Ureter (tissue), 1 donor: ENCODE measurements at places on chromosomes 5 and 9.

GRCh38 chr5:2697041-2697440 is 54.4 kb downstream of the IRX2 start:
- no peak for DNase-seq

- no peak for DNase-seq
Measured at GRCh38 chr5:132099076-132099748, 25.6 kb downstream of the CSF2 start.

DNA sequence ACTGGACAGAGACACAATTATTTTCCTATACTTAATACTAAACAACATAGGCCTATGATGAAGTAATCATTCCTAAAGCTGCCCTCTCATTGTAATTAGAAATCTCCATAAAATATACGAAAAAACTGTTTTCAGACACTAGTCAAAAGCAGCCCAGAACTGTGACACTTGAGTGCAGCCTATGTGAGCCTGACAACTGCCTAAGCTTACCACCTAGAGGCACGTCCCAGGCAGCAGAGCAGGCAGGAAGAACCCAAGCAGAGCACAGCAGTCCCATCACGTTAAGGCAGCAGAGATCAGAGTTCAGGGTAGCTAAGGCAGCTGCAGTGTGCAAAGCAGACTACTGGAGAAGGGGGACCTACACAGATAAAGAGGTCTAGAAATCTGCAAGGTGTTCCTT is 46.4 kb downstream of the GOLPH3 start:
- DNase-seq: no peak

- no peak for DNase-seq
Measured at GRCh38 chr9:89527084-89527483, 29.2 kb upstream of the SEMA4D start.

DNA sequence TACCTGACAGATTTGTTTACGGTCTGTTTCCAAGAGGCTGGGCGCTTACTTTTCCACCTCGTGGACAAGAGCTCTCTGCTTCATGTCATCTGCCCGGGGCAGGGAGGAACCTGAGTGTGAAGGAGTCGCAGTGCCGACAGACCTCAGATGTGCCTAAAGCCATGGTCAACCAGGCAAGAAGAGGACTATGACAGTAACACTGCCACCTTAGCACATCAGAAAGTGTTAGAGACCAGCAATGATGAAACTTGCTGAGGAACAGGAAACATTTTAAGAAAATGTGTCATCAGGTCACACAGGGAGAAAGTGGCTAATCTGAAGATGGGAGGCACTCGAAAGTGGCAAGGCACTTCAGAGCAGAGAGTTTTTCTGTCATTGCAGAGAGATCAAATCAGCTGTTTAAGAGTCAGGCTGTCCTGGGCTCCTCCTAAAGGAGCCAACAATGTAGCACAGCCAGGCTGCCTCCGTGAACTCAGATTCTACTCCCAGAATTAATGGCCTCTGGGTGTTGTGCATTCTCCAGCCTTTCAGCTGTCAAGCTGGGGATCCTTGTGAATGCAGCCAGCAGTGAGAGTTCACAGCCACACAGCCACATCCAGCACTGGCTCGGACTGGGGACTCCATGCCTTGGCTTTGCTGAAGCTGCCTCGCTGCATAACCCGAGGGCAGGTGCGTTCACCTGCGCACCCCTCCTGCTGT is 94.6 kb downstream of the RAPGEF1 start:
- no peak for DNase-seq

DNA sequence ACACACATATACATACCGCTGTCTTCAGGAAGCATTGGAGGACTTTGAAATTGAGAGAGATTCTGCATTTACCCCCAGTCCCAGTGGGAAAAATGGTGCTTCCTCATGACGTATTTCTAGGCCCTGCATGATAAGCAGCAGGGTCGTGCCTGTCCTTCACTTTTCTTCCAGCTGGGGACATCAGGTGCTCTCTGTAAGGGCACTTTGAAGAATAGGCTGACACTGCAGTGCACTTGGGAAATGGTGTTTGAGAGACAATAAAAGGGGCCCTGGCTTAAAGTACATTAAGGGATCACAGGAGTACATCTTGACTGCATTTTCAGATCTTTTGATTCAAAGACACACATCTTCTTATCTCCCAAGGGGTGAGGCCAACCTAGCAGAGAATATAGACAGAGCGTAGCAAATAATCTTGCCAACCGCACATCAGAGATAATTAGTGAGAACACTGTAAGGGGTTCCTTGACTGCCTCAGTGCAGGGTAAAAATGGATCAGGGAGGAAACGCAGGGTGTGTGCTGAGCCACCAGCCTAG is 437.9 kb downstream of the CSNK1G3 start:
- no peak for DNase-seq

DNA sequence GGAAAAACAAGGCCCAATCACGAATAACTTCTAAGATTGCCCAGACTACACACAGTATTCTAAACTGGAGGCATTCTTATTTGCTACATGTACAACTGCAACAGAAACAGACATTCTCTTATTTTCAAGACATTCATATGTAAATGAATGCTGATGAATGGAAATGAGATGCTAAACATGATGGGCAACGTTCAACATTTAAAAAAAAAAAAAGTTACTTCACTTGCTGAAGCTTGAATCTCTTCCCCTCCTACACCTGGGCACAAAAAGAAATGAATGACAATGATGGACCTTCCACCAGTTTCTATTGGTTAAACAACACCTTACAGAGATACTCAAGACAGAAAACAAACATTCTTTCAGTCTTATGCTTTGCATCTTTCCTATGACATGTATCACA is 160.5 kb downstream of the BNC2 start:
- DNase-seq: no peak

- DNase-seq: no peak
Measured at GRCh38 chr9:113741886-113742854, 133.9 kb upstream of the ZNF618 start.

GRCh38 chr5:9115093-9115492 is 430.8 kb downstream of the SEMA5A start:
- DNase-seq: no peak

GRCh38 chr5:113450462-113450861 is 15.7 kb upstream of the TSSK1B start:
- DNase-seq: no peak

- no peak for DNase-seq
Measured at GRCh38 chr5:6224406-6224805, 153.9 kb downstream of the MED10 start.

DNA sequence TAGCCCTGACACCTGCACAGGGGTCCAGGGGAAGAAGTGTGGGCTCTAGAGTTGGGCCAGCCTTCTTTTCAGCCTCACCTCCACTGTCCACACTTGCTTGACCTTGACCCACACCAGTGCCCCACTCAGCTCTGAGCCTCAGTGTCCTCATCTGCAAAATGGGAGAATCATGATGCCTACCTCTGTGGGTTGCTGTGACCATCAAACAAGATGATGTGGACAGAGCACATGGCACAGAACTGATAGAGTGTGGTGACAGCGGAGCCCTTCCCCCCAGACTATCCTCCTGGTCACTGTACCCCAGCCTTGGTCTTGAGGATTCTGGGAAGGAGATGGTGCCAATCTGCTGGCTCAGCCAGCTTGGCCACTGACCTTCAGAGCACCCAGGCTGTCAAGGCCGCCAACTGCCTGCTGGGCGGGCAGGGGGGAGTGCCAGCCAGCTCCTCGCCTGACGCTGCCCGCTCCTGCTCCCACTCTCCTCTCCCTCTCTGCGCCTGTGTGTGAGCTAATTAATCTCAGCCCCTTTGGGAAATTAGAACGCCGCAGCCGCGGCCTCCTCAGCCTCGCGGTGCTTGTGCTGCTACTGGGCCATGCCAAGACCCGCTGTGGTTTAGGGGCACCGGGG is 16.7 kb downstream of the CXXC5 start:
- no peak for DNase-seq

DNA sequence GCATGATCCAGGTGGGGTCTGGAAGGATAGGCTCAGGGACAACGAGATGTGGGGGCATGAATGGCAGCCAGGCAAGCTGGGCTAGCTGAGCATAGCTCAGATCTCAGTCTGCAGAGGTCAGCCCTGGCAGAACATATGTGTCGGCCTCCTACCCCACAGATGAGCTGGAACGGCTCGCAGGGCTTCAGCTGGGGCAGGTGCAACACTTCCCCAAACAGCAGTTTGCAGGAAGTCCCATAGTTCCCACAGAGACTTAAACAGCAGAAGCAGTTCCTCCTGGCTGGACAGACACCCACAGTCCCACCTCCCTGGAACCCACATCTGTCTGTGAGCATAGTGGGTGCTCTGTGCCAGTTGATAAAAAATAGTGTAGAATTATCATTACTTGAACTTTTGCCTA is 404.6 kb downstream of the GADD45G start:
- DNase-seq: no peak

DNA sequence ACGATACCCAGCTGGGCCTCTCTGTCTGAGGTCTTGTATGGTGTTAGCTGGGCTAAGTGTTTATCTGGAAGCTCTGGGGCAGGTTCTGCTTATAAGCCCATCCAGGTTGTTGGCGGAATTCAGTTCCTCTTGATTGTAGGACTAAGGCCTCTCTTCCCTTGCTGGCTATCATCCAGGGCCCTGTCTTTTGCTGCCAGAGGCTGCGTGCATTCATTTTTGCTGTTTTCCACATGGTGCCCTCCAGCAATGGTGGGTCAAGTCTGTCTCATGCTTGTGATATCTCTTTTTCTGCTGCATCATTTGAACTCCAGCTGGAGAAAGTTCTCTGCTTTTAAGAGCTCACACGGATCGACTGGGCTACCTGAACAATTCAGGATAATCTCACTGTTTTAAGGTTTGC is 105.7 kb upstream of the ZNF618 start:
- no peak for DNase-seq

GRCh38 chr5:107593009-107593408 is 77.7 kb downstream of the EFNA5 start:
- no peak for DNase-seq

- no peak for DNase-seq
Measured at GRCh38 chr5:104612005-104612404, 1049.4 kb upstream of the NUDT12 start.

DNA sequence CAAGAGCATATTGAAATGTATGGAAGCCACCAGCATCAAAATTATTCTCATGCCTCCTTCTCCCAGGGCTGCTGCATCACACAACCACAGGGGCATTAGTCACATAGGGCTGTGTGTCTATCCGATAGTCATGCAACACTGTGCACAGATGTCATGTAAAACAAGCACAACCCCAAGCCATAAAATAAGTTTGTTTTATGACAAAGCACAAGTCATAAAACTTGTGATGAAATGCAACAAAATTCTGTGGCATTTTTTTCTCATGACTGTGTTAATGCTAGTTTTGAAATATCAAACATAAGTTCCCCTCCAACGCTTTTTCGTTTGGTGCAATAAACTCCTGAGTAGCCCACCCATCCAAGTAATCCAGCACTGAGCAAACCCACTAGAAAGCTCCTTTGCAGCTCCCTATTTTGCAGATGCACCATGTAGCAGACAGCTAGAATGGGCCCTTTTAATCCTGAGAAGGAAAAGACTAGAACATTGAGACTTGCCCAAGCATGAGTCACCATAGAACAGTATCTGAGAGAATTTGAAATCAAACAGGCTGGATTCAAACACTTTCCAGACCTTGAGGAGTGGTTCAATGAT is 93.3 kb upstream of the ZNF366 start:
- no peak for DNase-seq

- no peak for DNase-seq
Measured at GRCh38 chr9:112694706-112695555, 23.0 kb downstream of the INIP start.

GRCh38 chr5:38478878-38479277 is 77.6 kb downstream of the LIFR start:
- DNase-seq: no peak

GRCh38 chr9:677461-678097 is 163.9 kb upstream of the DMRT1 start:
- DNase-seq: no peak

DNA sequence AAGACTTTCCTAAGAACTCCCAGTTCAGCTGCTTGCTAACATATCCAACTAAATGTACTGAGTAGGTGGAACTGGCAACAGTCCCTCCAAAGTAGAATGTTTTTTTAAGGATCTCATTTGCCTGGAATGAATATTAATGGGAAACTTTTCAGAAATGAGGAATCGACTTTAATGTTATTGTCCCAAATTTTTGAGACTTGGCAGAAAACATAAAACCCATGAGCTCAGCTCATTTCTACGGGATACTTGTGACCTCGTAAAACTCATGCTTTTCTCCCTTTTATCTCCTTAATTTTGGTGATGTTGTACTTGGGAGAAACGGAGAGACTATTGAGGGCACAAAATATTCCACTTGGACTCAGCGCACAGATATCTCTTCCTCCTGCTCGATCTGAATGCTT is 296.8 kb downstream of the EBF1 start:
- DNase-seq: no peak

DNA sequence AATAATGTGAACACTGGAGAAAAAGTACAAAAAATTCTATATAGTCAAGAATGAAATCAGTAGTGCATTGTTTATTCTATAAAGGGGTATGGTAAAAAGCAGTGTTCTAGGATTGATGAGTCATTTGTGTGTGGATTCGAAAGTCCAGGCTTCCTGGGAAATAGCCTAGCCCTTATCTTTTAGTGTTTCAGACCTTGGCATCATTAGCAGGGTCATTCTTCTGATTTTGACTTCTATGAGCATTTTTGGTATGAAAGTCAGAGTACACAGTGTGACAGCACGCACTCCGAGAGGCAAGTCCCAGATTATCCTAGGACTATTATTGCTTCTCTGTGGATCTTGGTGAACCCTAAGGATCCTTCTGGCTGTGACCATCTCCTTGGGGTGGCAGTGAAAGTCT is 16.9 kb downstream of the PCSK5 start:
- DNase-seq: no peak

GRCh38 chr5:90144625-90145327 is 264.8 kb downstream of the CETN3 start:
- no peak for DNase-seq

- DNase-seq: no peak
Measured at GRCh38 chr9:237858-238345, 23.2 kb downstream of the DOCK8 start.

- DNase-seq: no peak
Measured at GRCh38 chr9:71353720-71354119, 232.3 kb upstream of the TRPM3 start.

GRCh38 chr9:121483473-121484031 is 16.1 kb downstream of the GGTA1 start:
- DNase-seq: no peak

- DNase-seq: no peak
Measured at GRCh38 chr5:90353254-90353653, 56.3 kb downstream of the CETN3 start.

GRCh38 chr5:56751572-56752313 is 63.6 kb upstream of the MAP3K1 start:
- DNase-seq: no peak

DNA sequence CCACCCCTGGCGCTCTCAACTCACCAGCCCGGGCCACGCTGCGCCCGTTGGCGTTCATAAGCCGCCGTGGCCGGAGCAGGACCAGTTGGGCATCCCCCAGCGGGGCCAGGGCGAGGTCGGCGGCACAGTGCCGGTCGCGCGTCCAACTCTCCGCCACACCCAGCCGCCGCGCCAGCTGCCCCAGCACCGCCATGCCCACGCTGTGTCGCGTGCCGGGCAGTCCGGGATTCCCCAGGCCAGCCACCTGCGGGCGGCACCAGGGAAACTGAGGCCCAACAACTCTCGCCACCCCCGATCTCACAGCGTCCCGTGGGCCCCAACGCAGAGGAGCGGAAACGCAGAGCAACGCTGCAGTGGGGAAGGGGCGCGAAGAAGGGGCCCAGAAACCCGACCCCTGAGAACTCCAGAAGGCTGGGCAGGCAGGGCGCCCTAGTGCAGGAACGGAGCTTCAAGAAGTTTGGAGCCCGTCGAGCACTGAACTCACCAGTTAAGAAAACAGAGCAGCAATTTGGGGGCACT is 453 bp downstream of the PTRH1 start:
- no peak for DNase-seq
